Activated CD4-positive, alpha-beta T cell treated with anti-CD3 and anti-CD28 coated beads, Interleukin-10, Interleukin-2, amounts not matched to agents 100 ng/mL and 50 ng/mL, durations not matched to agents 16 hours and 8 hours (primary cell): ENCODE measurements at places on chromosomes 1 and 21.

GRCh38 chr1:165063181-165063965 is 293.1 kb downstream of the LMX1A start:
- no peak for DNase-seq

DNA sequence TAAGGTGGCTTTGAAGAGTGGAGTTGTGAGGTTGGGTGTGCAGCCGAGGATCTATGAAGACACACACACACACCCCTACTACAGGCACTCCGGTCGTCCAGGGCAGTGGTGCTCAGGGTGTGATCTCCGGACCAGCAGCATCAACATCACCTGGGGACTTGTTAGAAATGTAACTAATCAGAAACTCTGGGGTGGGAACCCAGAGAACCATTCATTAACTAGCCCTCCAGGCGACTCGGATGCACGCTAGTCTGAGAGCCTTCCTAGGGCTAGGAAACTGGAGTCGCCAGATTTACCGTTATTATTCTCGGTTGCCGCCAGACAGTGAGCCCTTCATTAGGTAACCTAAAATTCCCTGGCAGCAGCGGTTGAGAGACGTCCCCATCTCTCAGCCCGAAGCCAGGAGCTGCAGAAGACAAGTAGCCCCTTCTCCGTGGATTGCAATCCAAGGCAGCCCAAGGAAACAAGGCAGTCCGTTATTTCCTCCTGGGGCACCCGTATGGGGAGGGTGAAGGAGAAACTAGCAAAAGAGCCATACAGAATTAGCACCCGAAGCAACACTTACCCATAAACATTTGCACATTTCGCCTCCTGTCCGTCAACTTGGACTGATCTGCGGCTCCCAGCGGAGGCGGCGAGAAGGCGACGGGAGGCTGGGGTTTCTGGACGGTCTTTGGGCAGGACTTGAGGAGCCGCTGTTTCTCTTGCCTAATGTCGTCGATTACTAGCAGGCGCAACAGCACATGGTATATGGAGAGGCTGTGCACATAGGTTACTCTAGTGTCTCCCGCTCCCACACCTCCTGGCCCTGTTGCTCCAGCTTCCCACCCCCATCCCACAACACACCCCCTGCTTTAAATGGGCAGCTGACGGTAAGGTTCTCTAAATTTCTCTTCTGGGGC is 2.9 kb upstream of the CCN1 start:
- DNase-seq: no peak

- no peak for DNase-seq
Measured at GRCh38 chr1:31671561-31672201, 27.0 kb upstream of the PEF1 start.

DNA sequence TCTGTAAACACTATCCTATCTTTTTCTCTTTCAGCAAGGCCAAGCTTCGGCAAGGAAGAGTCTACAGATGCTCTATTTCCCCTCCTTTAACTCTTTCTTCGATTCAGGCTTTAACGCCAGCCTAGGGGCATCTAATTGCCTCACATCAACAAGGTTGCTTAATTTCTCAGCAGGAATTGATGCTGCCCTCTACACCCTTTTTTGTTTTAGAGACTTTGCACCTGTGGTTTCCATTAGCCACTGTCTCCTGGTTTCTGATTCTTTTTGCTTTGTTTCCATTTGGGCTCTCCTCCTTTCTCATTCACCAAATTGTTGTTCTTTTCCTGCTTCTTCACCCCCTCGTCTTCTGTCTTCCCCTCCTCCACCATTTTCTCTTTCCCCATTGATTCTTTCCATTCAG is 202.4 kb upstream of the HMCN1 start:
- no peak for DNase-seq

DNA sequence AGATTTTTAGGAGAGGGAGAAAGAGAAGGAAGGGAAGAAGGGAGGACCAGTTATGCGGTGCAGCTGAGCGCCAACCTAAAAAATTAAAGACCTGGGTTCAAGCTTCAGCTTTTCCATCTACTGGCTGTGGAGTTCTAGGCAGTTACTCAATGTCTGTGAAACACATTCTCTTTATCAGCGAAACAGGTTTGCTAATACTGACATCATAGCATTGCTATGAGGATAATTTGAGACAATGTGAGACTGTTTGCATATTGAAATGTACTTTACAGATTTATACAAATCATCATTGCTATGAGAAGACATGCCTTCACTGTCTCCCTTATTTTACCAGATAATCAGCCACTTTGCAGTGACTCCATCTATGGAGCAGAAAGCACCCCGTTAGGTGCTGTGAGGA is 222.9 kb upstream of the SGIP1 start:
- DNase-seq: no peak
